ENCODE measurements at places on chromosomes 3 and 15. TPM values are rescaled to one million over a fixed set of nuclear protein-coding genes. Genes with fewer than 3 reads are reported as not detected.

- DNase-seq: no peak
- no peak overlapping the region for H3K27ac ChIP-seq
- H3K36me3 ChIP-seq: no peaks in the 10 kb centered on the region
- no peak overlapping the region for H3K4me3 ChIP-seq
- H3K27me3 ChIP-seq: no peaks in the 10 kb centered on the region
These were observed 147.0 kb upstream of the KCNMB2 start for GRCh38 chr3:178389258-178389657.

The DZIP3 gene
- total RNA-seq: 14.2 TPM

DNA sequence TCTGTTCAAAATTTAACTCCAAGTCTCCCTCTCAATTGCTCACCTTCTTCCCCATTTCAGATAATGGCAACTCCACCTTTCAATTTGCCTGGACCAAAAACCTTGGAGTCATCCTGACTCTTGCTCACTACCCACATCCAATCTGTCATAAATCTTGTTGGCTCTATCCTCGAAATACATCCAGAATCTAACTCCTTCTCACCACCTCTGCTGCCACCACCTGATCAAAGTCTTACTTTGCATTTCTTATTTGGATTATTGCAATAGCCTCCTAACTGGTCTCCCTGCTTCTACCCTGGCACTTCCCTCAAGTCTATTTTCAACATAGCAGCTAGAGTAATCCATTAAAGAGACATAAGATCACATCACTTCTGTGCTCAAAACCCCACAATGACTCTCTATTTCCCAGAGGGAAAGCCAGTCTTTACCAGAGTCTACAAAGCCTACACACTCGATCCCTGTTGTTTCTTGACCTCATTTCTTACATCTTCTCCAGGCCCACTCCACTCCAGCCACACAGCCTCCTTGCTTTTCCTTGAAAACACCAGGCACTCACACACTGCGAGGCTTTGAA, 86.6 kb downstream of the GPR156 start:
- H3K4me3 ChIP-seq: no peak overlapping the region
- no peaks in the 10 kb centered on the region for H3K36me3 ChIP-seq
- H3K4me1 ChIP-seq: peaks cover 22% of the 10 kb centered on the region
- H3K27ac ChIP-seq: no peak overlapping the region

GRCh38 chr15:81195339-81195864, 1.3 kb upstream of the IL16 start:
- H3K27ac ChIP-seq: no peak overlapping the region
- no peaks in the 10 kb centered on the region for H3K4me1 ChIP-seq
- DNase-seq: no peak

GRCh38 chr3:63245726-63246241, 32.3 kb upstream of the SYNPR start:
- no peaks in the 10 kb centered on the region for H3K27me3 ChIP-seq
- H3K4me1 ChIP-seq: no peaks in the 10 kb centered on the region
- no peak overlapping the region for H3K27ac ChIP-seq
- DNase-seq: no peak

The STARD9 gene
- total RNA-seq: 27.7 TPM

GRCh38 chr3:12135029-12135657, 23.6 kb downstream of the TIMP4 start:
- DNase-seq: peak; percentile 91
- no peak overlapping the region for H3K27ac ChIP-seq
- peaks cover 8% of the 10 kb centered on the region for H3K27me3 ChIP-seq
- H3K4me1 ChIP-seq: peaks cover 16% of the 10 kb centered on the region

DNA sequence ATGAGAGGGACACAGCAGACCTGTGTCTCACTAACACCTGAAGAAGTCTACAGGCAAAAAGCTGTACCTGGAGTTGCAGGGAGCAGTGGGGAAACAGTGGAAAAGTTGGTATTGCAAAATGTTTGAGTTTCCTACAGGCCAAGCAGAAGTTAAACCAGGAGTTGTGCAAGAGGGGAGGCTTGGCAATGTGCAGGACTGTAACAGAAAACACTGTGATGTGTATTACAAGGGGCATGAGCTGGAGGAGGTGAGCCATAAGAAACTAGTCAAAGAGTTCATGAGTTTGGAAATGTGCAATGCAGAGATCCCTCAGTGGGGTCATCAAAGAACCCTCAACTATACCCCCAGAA, 47.1 kb upstream of the SERPINI2 start:
- H3K36me3 ChIP-seq: no peaks in the 10 kb centered on the region
- no peaks in the 10 kb centered on the region for H3K27me3 ChIP-seq
- H3K4me1 ChIP-seq: no peaks in the 10 kb centered on the region
- H3K4me3 ChIP-seq: no peak overlapping the region
- H3K27ac ChIP-seq: no peak overlapping the region
- DNase-seq: no peak

DNA sequence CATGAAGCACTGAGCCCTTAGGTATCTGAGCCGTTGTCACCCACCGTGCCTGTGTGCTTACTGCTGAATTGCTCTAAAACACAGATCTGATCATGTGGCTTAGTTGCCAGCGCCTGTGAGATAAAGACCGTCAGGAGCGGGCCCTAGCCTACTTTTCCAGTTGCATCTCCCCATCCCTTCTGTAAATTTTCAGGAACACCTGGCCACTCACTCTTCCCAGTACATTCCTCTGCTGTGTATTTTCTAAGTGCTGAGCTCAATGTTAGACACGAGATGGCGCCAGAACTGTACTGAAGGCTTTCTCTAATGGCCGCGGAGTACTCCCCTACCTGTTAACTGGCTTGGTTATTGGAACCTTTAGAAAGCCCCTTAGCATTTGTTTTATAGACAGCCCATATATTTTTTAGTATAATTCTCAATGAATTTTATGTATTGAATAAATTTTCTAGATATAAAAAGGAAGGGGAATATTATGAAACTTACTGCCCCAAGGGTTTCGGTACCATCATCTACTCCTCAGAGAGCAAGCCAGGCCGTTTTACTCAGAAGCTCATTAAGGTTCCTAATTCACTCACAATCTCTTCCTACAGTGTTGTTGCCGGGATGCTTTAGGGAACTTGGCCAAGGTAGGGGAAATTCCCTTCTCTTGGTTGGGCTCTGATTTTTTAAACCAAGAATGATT, 16.7 kb upstream of the WNT7A start:
- H3K27me3 ChIP-seq: no peaks in the 10 kb centered on the region
- H3K36me3 ChIP-seq: peaks cover 4% of the 10 kb centered on the region
- peak; percentile 69 for DNase-seq
- no peak overlapping the region for H3K4me3 ChIP-seq

DNA sequence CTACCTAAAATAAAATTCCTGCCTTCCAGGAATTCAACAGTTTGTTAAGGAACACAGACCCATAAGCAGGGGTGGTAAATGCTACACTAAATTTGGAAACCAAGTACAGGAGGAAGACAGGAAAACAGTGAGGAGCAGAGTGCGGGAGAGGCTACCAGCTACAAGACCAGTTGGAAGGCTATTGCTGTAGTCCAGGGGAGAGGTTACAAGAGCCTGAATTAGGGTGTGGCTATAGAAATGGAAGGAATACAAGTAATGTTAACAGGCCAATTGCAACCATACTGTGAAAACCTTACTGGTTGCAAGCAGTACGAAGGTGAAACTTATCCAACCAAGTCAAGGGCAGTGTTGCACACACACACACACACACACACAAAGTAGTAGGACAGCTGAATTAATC, 880 bp upstream of the ARMC8 start:
- no peak for DNase-seq
- H3K27ac ChIP-seq: no peak overlapping the region
- H3K4me3 ChIP-seq: no peak overlapping the region
- peaks cover 29% of the 10 kb centered on the region for H3K27me3 ChIP-seq
- H3K36me3 ChIP-seq: no peaks in the 10 kb centered on the region
- peaks cover 20% of the 10 kb centered on the region for H3K4me1 ChIP-seq

The GOLGA8O gene
- not detected for total RNA-seq

The VWA5B2 gene
- not detected for total RNA-seq

DNA sequence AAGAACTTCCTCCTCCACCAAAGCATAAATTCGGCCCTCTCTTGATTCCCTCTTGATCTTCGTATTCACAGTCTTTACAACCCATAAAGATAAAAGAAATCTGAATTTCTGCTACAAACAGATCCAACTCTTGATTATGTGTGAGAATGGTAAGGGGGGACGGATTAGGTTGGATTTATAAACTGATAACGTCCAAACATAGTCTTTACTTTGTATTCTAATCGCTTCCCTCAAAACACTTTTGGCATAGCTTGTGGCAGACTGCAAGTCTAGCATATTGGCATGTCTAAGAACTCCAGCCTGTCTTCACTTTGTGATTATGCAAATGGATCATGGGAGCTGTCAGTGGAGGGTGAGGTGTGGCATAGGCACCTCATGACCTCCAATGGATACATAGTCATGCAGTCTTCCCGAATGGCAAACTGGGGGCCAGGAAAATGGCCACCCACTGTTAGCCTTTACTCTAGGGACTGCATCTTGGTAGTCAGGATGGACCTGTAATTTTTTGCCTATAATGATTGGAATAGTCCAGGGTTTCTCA, 24.3 kb upstream of the GPR171 start:
- peaks cover 30% of the 10 kb centered on the region for H3K4me1 ChIP-seq
- H3K36me3 ChIP-seq: no peaks in the 10 kb centered on the region
- DNase-seq: no peak
- no peak overlapping the region for H3K4me3 ChIP-seq
- H3K27ac ChIP-seq: no peak overlapping the region

The GABRR3 gene
- not detected for total RNA-seq

GRCh38 chr3:178257491-178257890, 278.7 kb upstream of the KCNMB2 start:
- H3K27me3 ChIP-seq: no peaks in the 10 kb centered on the region
- H3K27ac ChIP-seq: no peak overlapping the region
- H3K4me1 ChIP-seq: peaks cover 11% of the 10 kb centered on the region

GRCh38 chr15:50057905-50058639, 61.0 kb downstream of the ATP8B4 start:
- no peak for DNase-seq
- H3K36me3 ChIP-seq: no peaks in the 10 kb centered on the region
- no peak overlapping the region for H3K27ac ChIP-seq
- H3K4me1 ChIP-seq: peaks cover 53% of the 10 kb centered on the region
- H3K27me3 ChIP-seq: no peaks in the 10 kb centered on the region

DNA sequence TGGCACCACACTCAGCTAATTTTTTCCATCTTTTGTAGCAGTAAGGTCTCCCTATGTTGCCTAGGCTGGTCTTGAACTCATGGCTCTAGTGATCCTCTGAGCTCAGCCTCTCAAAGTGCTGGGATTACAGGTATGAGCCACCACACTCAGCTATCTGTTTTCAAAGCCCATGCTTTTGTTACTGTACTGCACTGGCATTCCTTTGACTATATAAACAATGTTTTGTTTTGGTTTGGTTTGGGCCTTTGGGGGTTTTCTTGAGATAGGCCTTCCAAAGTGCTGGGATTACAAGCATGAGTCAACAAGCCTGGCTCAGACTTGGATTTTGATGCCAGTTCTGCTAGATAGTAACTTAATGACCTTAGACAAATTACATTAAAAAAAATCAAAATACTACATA, 89.7 kb upstream of the GK5 start:
- no peak overlapping the region for H3K4me3 ChIP-seq
- no peaks in the 10 kb centered on the region for H3K27me3 ChIP-seq
- DNase-seq: no peak

DNA sequence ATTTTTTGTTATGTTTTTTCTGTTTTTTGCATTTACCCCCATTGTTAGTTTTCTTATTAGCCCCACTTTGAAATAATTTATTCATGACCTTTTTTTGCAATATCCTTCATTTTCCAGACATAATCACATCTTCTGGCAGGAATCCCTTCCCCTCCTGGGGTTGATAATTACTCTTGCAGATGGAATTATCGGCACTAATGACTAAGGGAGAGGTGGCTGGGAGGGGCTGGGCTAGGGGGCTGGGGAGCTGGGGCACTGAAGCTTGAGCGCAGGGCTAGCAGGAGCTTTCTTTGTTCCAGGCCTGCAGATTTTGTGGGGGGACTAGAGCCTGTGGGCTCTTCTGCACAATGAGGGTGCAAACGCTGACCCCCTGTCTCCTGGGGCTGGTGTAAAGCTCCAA, 77.8 kb downstream of the RAB11A start:
- H3K36me3 ChIP-seq: no peaks in the 10 kb centered on the region
- H3K27ac ChIP-seq: no peak overlapping the region
- no peaks in the 10 kb centered on the region for H3K4me1 ChIP-seq

GRCh38 chr3:55185380-55185779, 257.5 kb upstream of the LRTM1 start:
- no peak overlapping the region for H3K4me3 ChIP-seq
- H3K27me3 ChIP-seq: no peaks in the 10 kb centered on the region
- no peaks in the 10 kb centered on the region for H3K36me3 ChIP-seq
- no peak overlapping the region for H3K27ac ChIP-seq
- no peaks in the 10 kb centered on the region for H3K4me1 ChIP-seq

DNA sequence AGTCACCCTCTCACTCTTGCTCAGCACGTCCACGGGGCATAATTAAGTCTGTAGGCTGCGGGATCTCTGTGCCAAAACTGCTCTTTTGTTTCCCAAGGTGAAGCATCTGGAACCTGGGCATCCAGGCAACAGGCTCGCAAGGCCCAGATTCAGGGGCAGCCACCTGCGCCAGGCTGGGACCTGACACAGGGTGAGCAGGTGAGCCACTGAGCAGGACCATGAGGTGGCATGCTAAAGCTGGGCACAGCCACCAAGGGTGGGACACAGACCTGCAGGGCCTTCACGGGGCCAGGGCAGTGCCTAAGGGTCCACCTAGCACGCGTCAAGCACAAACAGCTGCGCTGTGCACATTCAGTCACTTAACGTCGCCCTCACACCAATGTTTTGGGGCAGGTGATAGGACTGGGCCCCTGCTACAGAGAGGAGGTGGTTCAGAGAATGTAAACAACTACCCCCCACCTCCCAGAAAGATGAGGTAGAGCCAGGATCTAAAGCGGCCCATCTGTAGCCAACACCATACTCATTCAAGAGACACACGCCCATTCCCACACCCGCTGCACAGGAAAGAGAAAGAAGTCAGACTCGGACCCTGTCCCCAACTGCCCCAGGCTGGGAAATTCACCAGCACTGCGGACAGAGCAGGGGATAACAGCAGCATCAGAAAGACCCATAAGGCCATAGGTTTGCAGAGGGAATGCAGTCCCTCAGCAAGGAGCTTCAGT, 16.3 kb downstream of the XXYLT1 start:
- H3K4me1 ChIP-seq: peaks cover 20% of the 10 kb centered on the region
- no peak overlapping the region for H3K27ac ChIP-seq
- no peak overlapping the region for H3K4me3 ChIP-seq
- no peaks in the 10 kb centered on the region for H3K27me3 ChIP-seq
- no peak for DNase-seq
- no peaks in the 10 kb centered on the region for H3K36me3 ChIP-seq

- H3K4me3 ChIP-seq: no peak overlapping the region
- peak overlapping the region; percentile 42 for H3K27ac ChIP-seq
- no peak for DNase-seq
- peaks cover 71% of the 10 kb centered on the region for H3K4me1 ChIP-seq
- no peaks in the 10 kb centered on the region for H3K27me3 ChIP-seq
These were observed 55.4 kb downstream of the ABHD2 start for GRCh38 chr15:89143503-89144162.

The NDUFAF3 gene
- 63.8 TPM for total RNA-seq

GRCh38 chr3:161038725-161039124, 66.4 kb downstream of the B3GALNT1 start:
- H3K4me1 ChIP-seq: no peaks in the 10 kb centered on the region
- H3K4me3 ChIP-seq: no peak overlapping the region
- H3K27me3 ChIP-seq: no peaks in the 10 kb centered on the region
- H3K27ac ChIP-seq: no peak overlapping the region
- H3K36me3 ChIP-seq: no peaks in the 10 kb centered on the region
- no peak for DNase-seq

GRCh38 chr3:8560366-8561007, 58.9 kb downstream of the LMCD1 start:
- H3K4me1 ChIP-seq: no peaks in the 10 kb centered on the region
- H3K4me3 ChIP-seq: no peak overlapping the region
- no peaks in the 10 kb centered on the region for H3K27me3 ChIP-seq
- no peak for DNase-seq
- H3K27ac ChIP-seq: no peak overlapping the region
- no peaks in the 10 kb centered on the region for H3K36me3 ChIP-seq

Data from spleen (tissue), 13 donors.